ENCODE measurements at places on chromosomes 11 and 22.

- no peak for DNase-seq
These were observed 201.4 kb downstream of the GRIA4 start for GRCh38 chr11:105811242-105811641.

DNA sequence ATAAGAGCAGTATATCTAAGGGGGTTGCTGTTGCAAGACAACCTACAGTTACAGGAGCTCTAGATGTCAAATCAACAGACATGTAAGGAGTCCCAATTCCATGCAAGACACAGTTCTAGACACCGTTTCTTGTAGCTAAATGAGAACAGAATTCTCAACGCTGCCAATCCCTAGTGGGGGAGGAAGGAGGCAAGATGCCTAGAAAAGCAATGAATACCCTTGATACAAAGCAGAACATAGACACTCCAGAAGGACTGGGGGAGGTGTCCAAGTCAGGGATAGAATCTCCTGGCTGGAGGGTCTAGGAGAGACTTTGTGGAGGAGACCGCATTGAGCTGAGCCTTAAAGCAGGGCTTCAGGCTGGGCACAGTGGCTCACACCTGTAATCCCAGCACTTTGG is 280.2 kb downstream of the BUD13 start:
- no peak for DNase-seq

- no peak for DNase-seq
These were observed 12.0 kb downstream of the KMT2A start for GRCh38 chr11:118448294-118448693.

- DNase-seq, result no peak
These were observed 751 bp downstream of the FIBIN start for GRCh38 chr11:26994631-26995095.

DNA sequence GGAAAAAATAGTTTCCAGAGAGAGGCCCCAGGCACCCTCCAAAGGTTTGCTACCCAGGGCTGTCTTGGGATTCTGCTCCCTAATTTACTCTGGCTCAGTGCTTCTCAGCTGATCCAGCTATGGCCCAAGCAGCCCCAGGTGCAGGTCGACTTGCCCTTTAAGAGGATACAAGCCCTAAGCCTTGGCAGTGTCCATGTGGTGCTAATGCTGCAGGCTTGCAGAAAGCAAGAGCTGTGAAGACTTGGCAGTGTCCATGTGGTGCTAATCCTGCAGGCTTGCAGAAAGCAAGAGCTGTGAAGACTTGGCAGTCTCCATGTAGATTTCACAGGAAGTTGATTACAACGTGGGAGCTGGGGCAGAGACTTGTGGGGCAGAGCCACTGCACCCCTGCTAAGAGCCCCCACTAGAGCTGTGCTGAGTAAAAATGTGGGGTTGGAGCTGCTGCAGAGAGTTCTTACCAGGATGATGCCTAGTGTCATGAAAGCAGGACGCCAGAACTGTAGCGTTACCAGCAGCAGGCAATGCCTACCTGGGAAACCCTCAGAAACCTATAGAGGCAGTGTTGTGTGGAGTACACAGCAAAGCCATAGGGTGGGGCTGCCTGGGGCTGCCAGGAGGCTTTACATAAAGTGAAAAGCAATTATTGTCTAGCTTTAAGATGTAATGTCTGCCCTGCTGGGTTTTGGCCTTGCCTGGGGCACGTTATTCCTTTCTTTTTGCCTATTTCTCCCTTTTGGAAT is 16.1 kb upstream of the OR52K1 start:
- DNase-seq, result no peak

DNA sequence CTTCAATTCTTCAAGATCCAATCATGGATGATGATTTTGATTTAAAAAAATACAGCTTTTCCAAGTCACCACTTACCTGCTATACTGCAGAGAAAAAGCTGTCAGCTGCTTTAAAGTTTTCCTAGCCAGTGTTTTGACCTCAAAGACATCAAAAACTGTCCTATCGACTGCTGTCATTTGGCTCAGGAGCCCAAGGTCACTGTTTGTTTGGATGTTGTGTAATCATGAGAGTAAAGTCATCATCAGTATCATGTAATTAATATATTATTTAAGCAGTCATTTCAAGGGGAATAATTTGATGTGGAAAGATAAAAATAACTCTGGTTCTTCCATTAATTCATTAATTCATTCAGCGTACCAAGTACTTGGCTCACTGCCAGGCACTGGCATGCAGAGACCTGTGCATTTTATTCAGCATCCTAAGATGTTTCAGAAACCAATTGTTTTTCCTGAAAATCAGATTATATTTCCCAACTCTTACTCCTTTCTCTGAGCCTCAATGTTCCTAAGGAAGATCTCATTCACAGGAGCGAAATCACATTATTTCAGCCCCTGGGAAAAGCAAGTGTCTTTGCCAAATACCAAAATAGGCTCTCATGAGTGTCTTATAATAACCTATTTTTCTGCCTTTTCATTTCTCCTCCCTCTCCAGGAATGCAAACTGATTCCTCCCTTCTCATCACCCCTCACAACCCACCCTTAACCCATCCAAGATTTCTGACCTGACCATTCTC is 59.9 kb downstream of the SLC1A2 start:
- no peak for DNase-seq

DNA sequence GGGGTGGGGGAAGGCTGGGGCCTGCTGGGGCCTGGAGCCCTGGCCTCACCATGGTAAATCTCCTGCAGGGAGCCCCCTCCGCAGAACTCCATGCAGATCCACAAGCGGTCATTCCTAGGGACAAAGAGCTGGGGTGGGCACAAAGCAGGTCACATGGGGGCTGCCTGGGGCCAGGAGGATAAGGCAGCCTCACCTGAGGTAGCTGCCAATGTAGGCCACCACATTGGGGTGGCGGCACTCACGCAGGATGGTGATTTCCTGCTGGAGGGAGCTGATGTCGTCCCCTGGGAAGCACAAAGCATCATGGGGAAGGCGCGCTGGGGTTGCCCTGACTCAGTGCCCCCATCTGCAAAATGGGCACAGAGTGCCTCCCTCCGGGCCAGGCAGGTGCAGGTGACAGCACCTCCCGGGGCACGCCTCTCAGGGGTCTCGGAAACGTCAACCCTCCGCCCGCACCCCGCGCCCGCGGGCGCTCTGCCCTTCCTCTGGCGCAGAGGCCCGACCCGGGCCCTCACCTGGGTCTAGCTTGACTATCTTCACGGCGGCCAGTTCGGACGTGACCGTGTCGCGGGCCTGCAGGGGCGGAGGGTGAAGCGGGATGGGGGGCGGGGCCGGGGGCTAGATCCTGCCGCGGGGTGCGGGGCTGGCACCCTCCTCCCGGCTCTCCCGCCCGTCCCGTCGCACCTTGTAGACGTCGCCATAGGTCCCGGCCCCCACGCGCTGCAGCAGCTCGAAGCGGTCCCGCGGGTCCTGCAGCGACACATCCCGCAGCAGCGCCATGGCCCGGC is 450 bp downstream of the MAP4K2 start:
- DNase-seq, result peak; percentile 42

- DNase-seq, result no peak
These were observed 91.1 kb upstream of the SORL1-AS1 start for GRCh38 chr11:121543836-121544380.

- DNase-seq, result no peak
These were observed 29.4 kb upstream of the CTSD start for GRCh38 chr11:1793081-1793480.

DNA sequence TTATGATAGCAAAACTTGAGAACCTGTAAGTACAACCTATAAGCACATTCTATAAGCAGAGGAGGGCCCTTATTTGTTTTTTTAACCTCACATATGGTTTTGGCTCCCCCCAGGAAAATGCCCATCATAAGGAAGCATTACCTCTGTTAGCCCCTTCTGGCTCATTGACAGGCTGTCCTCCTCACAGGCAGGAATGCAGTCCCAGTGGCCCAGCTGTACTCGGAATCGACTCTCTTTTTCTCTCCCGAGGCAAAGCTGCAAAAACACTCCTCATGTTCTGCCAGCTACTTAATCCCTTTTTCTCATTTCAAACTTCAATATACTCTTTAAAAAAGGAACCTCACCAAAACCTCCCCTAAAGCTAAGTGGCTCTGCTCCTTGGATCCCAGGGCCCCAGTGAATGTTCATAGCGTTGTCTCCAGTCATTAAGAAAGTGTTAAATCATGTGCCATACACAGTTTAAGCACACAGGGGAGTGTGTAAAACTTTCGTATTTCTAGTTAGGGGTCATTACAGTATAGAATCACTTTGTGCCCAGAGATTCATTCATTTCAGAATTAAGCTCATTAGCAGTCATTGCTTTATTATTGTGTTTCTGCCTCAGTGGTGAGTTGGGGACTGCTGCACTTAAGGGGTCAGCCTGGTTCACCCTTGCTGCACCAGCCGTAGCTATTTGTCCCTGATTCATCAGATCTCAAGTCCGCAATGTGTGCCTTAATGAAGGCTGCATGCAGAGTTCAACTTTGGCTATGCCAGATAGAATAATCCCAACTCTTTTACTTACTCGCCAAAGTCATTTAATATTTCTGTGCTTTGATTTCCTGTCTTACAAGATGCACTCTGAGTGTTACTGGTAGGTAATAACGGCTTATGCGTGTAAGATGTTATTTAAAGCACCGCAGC is 57.6 kb downstream of the JRKL start:
- DNase-seq, result no peak

DNA sequence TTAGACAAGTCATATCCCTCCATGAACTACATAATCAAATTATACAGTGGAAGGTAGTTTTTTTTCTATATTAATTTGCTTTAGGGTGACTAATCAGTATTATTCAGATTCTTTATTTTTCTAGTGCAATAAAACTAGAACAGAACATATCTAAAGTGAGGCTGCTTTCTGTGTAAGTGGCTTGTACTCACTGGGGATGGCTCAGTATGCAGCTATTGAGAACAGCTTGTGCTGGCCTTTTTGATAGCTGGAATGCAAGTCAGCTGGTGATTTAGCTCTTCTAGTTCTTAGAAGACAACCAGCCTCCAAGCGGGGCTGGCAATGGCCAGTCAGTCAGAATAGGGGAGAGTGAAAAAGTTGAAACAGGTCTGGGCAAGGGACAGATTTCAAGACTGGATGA is 119.4 kb downstream of the BLID start:
- no peak for DNase-seq

DNA sequence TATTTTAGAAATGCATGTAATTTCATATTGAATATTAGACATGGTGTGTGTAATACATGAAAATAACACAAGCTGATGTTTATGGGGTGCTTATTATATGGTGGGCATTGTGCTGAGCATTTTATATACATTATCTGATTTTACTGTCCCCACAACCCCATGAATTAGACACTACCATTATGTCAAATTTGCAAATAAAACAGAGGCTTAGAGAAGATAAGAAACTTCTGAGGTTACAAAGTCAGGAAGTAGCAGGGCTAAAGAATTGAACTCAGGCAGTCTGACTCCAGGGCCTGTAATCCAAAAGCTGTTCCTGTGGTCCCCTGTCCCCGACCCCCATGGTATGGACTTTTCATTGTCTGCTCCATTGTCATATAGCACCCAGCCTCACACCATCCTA is 49.4 kb upstream of the NAV2 start:
- no peak for DNase-seq

DNA sequence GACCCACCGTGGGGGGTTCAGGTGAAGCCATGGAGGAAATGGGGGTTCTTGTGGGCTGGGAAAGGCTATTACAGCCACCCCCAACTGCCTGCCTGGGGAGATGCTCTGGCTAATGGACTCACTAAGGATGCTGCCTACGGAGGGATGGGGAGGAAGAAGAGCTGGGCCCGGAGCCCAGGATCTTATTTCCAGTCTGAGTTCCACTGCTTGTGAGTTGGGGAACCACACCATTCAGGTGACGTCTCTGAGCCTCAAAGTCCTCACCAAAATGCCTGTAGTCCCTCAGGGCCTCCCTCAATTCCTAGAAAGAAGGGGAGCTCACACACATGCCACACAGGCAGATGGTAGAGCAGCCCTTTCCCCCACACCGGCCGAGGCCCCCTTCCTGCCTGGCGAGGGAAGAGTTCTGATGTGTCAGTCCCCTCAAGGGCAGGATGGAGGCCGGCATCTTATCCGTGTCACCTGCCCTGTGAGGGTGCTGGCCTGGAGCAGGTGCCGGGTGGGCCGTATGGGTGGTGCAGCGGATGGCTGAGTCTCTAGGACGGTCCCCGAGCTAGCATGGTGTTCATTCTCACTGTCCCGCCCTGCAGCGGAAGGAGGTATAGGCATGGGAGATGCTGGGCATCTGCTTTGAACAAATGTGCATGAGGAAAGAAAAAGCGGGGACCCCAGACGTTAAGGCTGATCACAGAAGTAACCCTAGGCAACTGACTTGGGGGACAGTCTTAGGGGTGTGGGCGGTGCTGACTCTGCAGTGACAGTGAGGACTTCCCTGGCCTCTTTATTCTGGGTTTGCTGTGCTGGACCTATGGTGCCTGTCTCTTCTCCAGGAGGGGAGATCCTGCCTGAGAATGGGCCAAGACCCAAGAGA is 15.7 kb downstream of the MRGPRF start:
- DNase-seq, result no peak

GRCh38 chr11:130146796-130147195 is 12.8 kb upstream of the ST14 start:
- DNase-seq, result no peak

DNA sequence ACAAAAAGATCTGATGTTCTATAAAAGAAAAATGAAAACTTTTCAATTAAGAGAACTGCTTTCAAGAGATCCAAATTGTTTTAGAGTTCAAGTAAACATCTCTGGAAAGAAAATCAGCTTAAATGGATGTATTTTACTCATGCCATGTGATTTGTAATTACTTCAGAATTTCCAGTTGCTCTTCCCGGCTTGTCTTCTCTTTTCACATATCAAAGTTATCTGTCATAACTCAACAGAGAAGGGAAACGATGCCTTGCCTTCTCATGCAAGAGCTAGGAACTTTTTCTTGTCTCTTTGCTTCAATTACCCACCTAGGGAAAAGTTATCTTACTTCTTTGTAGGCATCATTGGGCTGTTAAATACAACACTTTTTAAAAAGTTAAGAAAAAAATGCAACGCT is 255.2 kb upstream of the POU2AF2 start:
- DNase-seq, result no peak

GRCh38 chr22:48528221-48528915 is 1299.3 kb downstream of the BRD1 start:
- DNase-seq, result no peak

GRCh38 chr11:101584655-101585054 is 848 bp upstream of the TRPC6 start:
- no peak for DNase-seq

DNA sequence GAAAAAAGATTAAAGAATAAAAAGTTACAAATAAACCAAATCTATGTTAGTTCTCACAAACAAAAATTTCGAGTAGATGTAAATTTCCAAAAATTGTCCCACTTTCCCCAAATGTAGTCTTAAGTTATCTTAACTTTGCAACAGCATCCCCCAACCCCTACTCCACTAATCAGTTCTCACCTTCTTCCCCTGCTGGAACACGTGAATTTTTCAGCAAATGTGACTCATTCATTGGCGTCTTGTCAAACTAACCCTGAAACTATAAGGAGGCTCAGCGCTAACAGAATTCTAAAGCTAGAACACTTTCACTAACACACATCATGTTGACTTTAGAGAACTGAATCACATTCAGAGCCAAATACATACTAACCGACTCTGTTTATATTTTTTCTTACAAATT is 46.1 kb downstream of the PHF21A start:
- no peak for DNase-seq

- no peak for DNase-seq
These were observed 13.3 kb downstream of the MS4A13 start for GRCh38 chr11:60528465-60528864.
